ENCODE measurements at places on chromosomes 7 and 10.
A peak's percentile ranks its signal among the peaks of the same experiment; 100 is the strongest.

DNA sequence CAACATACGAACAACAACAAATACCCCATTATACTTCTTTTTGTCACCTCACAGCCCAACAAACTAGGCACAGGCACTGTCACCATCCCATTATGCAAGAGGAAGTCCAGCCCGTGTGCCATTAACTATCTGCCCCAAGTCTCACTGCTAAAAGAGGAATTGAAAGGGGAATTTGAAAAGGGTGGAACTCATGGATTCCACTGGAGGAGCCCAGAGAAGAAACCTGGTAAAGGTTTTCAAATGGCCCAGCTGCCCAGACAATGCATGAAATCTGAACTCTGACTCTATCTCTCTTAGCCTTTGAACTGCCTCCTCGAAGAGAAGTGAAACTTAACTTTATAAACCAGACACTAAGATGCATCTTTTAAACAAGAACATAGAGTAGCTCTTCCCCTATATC lies 130.0 kb downstream of the PLXNA4 start:
- DNase-seq, result no peak

GRCh38 chr10:17655567-17656146 lies 11.7 kb downstream of the STAM start:
- DNase-seq, result peak; percentile 67

DNA sequence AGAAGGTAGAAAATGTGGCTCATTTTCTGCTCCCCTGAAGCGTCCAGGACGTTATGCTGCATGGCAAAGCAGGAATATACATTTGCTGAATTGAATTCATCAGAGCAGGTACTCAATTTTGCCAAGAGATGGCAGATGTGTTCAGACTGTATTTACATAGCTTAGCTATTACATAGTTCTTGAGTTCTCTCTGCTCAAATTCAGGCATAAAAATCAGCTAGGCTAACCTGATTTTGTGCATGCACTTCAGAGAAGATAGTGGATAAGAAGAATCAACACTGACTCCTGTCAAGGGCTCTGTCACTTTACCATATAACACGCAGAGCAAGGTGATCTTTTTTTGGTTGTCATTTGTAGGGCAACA lies 209.2 kb upstream of the FAM3C start:
- no peak for DNase-seq

GRCh38 chr10:75743291-75743778 lies 311.9 kb downstream of the LRMDA start:
- no peak for DNase-seq

GRCh38 chr7:36777855-36778254 lies 53.6 kb upstream of the AOAH start:
- no peak for DNase-seq

DNA sequence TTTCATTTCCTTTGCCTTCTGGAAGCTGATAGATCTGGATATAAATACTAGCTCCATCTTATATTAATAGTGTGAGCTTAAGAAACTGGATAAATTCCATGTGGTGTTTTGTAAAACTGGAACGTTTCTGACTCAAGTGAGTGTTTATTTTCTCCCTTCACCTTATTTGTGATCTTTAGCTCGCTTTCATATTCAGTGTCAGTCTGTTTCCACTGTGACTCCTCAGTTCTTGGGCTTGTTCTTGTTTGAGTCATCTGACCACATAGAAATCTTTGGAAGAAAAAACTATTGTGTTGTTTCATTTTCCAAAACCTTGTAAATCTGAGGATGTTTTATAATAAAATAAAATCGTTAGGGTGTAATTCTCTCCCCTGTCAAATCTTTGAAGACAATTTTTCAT lies 186.4 kb downstream of the POLR1F start:
- no peak for DNase-seq

- DNase-seq, result no peak
Observed at GRCh38 chr7:121330053-121330833, 1.4 kb downstream of the WNT16 start.

DNA sequence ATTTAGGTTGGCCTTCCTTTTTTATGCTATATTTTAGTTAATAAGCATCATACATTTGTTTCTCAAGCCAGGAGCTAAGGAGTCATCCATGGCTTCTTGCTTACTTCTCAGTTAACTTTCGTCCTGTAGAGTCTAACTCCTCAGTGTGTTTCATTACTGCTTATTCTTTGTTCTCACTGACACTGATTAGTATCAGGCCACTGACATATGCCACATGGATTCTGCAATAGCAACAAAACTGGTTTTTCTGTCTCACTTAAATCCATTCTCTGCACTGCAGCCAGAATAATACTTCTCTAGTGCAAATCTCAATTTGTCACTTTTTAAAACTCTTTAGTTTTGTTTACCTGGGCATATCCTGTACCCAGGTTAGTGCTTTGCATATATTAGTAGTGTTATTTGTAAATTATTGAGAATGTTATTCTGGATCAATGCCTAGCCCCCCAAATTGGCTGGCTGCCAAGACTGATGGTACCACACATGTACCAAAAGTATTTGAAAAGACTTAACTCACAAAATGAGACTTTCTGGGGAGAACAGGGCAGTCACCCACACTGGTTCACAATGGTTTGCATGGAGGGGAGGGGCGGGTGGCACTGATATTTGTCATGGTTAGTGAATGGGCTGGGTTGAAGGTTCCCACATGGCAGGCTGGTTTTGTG lies 79.1 kb downstream of the CCSER2 start:
- DNase-seq, result no peak

Measured in GM06990 (cell line).